ENCODE measurements at places on chromosomes 2 and 18.

DNA sequence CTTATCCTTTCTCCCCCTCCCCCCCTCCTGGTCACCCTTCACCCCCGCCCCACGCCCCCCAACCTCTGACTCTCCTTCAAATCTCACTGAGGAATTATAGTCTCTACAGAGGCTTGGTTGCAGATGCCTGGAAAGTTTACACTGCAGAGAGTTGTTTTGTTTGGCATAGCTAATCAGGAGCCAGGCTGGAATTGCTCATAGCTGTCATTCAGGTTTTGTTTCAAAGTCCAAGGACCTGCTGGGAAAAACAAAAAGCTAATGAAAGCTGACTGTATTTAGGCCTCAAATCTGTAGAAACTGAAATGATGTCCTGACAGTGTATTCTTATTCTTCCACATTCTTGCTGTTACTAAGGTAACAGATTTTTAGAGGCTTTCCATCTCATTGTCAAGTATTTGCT is 22.6 kb downstream of the GREB1L start:
- DNase-seq: no peak

DNA sequence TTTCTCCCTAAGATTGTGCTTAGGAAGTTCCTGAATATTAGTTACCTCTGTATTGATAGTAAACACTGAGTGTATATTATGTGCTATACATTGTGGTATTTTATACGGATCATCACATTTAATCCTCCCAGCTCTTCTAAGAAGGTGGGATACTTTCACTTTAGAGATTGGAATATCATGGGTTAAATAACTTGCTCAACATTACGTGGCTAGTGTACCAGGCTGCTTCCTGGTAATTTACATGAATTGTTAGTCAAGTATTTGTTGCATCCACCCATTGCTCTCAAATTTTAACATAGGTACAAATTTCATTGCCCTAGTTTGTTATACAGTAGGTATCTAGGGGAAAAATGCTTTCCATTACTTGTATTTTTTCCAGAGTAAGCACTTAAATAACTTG is 21.4 kb downstream of the FAM98A start:
- no peak for DNase-seq

- DNase-seq: no peak
Observed at GRCh38 chr18:75970212-75970611, 524.8 kb downstream of the ZNF516 start.

DNA sequence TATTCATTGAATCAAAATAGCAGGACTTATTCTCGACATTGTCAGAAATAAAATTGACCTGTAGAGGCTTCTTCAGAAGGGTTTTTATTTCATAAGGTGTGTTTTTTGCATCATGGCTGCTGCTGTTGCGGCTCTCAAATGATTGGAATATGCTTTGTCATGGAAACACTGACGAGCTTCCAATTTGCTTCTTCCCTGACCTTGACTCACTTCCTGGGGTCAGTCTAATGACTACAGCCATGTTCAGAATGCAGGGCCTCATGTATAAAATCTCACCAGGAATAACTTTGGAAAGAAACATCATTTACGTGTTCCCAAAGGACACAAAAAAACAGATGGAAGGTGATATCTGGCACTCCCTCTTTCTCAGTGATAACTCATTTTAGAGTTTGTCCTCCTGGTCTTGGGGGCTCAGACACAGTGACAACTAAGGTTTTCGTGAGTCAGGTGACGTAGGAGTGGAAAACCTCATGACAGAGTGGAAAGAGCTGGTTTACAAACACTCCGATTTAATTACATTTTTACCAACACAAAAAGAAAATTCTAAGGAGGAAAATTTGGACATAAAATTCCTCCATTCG is 467.0 kb upstream of the RAB12 start:
- no peak for DNase-seq

GRCh38 chr2:152071092-152071491 is 27.8 kb downstream of the CACNB4 start:
- DNase-seq: no peak

GRCh38 chr18:68438536-68438935 is 276.4 kb downstream of the TMX3 start:
- DNase-seq: no peak

DNA sequence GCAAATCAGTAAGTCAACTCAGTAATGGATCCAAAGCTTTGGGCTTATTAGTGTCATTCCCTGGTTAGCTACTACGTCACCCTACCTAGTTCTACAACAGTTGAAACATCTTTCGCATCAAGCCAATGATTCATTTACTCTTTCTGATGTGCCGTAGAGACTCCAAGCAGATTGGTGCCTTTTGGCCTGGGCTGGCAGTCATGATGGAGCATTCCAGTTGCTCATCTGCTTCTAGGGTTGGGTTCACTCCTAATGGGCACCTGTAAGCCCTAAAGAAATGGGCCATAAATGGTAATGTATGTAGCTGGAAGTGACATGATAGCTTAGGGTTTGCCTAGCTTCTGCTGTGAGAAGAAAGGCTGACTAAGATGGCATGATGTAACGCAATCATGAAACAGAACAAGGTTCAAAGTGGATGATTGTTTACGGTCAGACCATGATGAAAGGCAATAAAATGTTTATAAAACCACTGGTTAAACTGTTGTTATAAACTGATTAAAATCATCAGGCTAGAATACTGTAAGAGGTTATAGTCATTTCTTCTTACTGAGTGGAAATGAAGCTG is 20.4 kb upstream of the CCL20 start:
- DNase-seq: no peak

GRCh38 chr2:69789772-69790600 is 39.5 kb upstream of the GMCL1 start:
- no peak for DNase-seq

- no peak for DNase-seq
Observed at GRCh38 chr2:197498235-197498936, 1.3 kb downstream of the HSPD1 start.

DNA sequence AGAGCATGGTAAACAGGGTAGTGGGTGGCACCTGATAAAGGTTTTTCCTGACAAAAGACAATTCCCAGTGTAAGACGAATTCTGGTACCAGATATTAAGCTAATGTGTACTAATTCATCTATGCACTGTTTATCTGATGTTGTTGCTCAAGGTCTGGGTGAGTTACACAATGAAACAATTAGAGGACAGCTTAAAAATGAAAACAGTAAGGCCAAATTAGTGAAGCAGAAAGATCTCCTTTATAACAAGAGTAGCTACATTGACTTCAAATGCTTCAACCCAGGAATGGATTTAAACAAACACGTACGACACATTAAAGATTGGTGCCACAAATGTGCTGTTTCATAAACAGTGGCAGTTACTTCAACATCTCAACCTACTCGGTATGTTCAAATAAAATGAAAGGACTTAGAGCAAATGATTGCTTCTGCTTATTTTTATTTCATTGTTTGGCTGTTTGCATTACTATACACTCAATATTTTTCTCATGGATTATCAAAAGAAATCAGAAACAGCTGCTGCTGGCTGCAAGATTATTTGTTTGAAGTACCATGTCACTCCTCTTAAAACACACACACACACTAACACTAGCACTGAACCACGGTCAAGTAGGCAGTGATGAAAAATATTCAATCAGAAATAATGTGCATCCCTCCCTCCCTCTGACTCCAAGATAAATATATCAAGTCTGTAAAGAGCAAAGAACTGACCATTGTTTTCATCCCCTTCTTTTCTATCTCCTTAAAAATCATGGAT is 94.4 kb upstream of the RND3 start:
- no peak for DNase-seq

GRCh38 chr2:153487448-153487847 is 8.9 kb upstream of the RPRM start:
- no peak for DNase-seq

DNA sequence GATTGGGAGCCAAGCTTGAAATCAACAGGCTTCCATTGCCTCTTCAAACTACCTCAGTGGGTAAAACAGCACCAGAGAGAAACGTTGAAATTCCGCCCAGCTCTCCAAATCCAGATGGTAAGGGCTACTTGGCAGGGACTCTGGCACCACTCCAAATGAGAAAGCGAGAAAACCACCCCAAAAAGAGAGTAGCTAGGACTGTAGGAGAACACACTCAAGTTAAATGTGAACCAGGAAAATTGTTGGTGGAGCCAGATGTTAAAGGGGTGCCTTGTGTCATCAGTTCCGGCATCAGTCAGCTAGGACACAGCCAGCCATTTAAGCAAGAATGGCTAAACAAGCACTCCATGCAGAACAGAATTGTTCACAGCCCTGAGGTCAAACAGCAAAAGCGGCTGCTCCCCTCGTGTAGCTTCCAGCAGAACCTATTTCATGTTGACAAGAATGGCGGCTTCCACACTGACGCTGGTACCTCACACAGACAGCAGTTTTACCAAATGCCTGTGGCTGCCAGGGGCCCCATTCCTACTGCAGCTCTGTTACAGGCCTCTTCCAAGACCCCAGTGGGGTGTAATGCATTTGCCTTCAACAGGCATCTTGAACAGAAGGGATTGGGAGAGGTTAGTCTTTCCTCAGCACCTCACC is 167.3 kb downstream of the ASXL3 start:
- no peak for DNase-seq

- no peak for DNase-seq
Observed at GRCh38 chr18:35525795-35526494, 28.2 kb upstream of the INO80C start.

- no peak for DNase-seq
Observed at GRCh38 chr2:222518570-222519381, 94.4 kb downstream of the SGPP2 start.

DNA sequence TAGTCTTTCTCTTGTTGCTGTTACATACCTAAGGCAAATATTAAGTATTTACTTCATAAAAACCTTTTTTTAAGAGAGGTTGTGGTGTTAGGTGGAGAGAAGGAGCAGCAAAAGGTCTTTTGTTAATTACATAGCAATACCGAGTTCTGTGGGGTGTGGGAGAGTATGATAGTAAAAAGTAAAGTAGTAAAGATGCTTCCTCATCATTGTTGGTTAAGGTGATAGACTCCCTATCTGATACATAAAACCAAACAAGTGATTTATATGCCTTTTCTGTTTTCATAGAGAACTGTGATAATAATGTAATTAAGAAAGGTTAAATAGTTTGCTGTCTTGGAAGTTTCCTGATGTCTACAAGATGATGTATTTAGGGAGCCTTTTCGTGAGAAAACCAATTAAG is 75.4 kb downstream of the EML4 start:
- DNase-seq: no peak

GRCh38 chr2:72126186-72127100 is 21.2 kb downstream of the CYP26B1 start:
- no peak for DNase-seq

DNA sequence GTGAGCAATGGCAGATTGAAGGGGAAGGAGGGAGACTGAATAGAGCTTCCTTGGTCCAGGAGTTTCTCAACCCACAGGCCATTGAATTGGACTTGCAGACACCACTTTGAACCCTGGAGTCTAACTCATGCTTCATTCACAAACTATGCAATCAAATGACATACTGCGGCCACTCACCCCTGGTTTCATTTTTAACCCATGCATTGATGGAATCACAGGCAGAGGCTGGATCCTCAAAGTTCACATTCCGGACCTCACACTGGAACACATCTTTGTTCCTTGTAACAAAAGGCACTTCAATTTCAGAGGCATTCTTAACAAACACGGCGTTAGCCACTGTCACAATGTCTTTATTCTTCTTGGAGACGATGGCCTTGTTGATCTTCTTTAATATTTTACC is 40.7 kb downstream of the MRPL44 start:
- no peak for DNase-seq

GRCh38 chr2:146244830-146245229 is 1600.0 kb upstream of the ACVR2A start:
- DNase-seq: no peak

DNA sequence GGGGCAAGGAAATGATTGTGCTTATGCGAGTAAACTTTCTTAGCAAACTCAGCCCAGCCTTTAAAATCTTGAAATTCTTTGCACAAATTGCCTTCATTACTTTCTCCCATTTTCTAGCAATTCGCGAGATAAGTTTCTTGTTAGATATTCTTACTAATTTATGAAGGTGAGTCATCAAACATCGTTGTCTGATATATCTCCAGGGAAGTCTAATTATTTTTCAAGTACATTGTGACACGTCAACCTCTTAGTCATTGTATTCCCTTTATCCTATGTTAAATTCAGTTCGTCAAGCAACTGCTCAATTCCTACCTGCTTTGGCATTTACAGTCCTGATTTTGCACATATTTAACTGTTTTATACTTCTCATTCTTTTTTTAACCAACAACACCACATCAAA is 854.5 kb upstream of the CRIM1 start:
- no peak for DNase-seq

DNA sequence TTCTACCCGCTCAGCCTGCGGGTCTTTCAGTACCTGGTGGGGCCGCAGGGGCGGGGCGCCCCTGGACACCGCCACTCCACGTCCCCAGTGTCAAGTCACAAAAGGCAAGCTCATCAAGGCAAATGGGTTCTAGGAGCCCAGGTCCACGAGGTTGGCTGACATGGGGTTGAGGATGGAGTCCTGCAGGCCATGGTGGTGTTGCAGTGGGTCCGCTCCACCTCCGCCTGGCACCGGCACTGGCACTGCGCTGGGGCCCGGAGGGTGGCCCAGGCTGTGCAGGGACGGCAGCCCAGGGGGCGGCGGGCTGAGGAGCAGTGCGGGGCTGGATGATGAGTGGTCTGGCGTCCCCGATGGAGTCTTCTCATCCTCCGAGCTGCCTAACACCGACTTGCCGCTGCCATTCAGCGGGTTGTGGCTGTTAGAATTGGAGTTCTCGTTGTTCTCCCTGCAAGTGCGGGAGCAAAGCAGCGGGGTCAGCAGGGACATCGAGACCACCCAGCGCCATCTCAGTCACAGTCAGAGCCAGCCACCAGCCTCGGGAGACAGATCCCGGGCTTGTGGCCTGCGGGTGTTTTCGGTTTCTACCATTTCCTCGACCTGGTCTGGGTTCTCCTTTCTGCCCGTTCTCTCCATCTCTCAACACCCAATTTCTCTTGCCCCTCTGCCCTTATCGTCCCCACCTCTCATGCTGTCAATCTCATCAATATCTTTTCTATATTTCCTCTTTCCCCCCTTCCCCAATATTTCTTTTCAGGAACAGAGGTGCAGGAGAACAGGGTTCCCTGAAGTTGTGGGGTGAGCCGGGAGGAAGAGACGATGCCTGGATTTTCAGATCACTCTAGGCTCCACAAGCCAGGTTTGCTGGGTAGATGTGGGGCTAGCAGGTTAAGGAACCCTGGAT is 3.0 kb downstream of the SIX2 start:
- no peak for DNase-seq

GRCh38 chr2:123961576-123961975 is 63.5 kb upstream of the CNTNAP5 start:
- no peak for DNase-seq
